ENCODE measurements at places on chromosomes 3 and 15. TPM values are rescaled to one million over a fixed set of nuclear protein-coding genes. Genes with fewer than 3 reads are reported as not detected.
A peak's percentile ranks its signal among the peaks of the same experiment; 100 is the strongest.

LMAN1L gene
- total RNA-seq, result not detected

CACNA2D3 gene
- total RNA-seq, result 0.94 TPM

DNAH1 gene
- total RNA-seq, result 8.1 TPM

ABI3BP gene
- 109 TPM for total RNA-seq

ANKRD34C gene
- not detected for total RNA-seq

CADM2 gene
- 8.2 TPM for total RNA-seq

CPN2 gene
- not detected for total RNA-seq

GRCh38 chr3:42520906-42521305, 18.5 kb downstream of the VIPR1 start:
- H3K36me3 ChIP-seq, result no peaks in the 10 kb centered on the region
- no peak for ATAC-seq
- H3K27me3 ChIP-seq, result no peaks in the 10 kb centered on the region
- no peak overlapping the region for H3K27ac ChIP-seq

- H3K4me3 ChIP-seq, result no peak overlapping the region
- ATAC-seq, result no peak
- no peaks in the 10 kb centered on the region for H3K36me3 ChIP-seq
These were observed 85.1 kb downstream of the FSIP1 start for GRCh38 chr15:39697509-39697908.

DNA sequence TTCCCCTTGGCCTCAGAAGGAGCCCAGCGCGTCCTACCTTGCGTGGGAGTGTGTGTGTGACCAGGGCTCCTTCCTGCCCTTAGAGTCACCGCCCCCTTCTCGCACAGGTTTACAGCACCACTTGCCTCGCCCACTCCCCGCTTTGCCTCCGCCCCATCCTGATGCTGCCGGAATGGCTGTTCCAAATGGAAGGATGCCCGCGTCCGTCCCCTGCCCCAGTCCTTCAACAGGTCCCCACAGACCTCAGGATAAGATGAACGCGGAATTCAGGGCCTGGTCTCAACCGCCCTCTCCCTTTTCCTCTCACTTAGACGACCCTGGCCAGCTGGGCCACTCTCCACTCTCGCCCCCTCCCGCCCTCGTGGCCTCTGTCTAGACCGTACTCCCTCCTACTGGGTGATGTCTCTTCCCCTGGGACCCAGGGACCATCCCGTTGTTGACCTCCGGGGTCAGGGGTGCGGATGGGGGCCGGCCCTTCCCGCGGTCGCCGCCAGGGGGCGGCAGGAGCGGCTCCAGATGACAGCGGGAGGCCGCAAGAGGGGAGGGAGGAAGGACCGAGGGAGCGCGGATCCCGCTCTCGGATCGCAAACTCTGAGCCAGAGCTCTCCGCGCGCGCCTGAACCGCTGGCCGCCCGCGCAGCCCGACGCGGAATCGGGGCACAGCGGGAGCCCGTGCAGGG, at the start of gene THSD4:
THSD4 (plus strand) TSS at position 585 of the 680 bp plus-strand sequence.
- H3K36me3 ChIP-seq, result no peaks in the 10 kb centered on the region
- H3K27me3 ChIP-seq, result no peaks in the 10 kb centered on the region
- peak within 1 kb of the TSS; percentile 54 for H3K27ac ChIP-seq
- peak within 1 kb of the TSS; percentile 65 for H3K4me3 ChIP-seq
- ATAC-seq, result peak; percentile 80

DNA sequence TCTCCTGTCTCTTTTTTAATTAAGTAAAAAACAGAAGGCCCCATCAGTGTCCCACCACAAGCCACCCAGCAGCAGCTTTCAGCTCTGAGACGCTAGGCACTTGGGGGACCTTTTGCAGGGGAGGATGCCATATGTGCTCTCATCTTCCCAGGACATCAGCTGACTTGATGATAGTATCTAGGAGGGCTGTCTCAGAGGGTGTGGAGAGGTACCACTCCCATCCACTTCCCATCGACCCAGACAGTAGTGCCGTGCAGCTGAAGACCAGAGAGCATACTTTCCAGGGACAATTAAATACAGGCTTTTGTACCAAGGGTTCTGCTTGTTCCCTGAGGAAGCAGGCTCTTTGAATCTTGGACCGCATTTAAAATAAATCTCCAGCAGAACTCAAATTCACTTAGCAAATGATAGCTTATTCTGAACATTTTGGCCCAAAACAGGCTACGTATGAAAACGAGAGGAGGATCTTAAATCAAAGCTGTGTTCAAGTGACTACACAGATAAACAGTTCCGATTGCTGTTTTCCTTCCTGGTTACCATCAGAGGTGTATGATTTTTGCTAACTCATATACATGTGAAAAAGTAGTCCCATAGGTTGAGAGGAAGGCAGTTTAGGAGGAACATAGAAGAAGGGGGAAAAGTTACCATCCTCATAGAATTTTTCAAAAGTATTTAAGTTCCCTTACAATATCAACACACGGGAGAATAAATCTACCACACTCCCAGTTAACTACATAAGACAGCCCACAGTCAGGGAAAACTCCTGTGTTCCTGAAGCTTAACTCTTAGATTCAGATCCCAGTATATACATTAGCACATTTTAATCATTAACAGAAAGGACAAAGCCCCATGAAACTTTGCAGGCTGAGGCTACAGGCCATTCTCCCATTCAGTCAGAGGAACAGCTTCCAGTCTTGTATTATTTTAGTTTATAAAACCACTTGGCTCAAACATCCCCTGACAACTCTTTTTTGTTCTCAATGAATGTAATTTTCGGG, 9.5 kb downstream of the WNT5A start:
- H3K4me1 ChIP-seq, result peaks cover 27% of the 10 kb centered on the region
- H3K27ac ChIP-seq, result no peak overlapping the region
- H3K4me3 ChIP-seq, result no peak overlapping the region
- H3K36me3 ChIP-seq, result peaks cover 13% of the 10 kb centered on the region

DNA sequence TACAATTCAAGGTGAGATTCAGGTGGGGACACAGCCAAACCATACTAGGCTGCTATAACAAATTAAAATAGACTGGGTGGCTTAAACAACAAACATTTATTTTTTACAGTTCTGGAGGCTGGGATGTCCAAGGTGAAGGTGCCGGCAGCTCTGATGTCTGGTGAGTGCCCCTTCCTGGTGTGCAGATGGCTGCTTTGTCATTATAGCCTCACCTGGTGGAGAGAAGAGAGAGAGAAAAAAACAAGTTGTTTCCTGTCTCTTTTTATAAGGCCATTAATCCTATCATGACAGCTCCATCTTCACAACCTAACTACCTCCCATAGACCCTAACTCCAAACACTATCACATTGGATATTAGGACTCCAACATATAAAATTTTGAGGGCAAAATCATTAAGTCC, 279.7 kb downstream of the ZIC1 start:
- no peak for ATAC-seq
- no peak overlapping the region for H3K4me3 ChIP-seq
- H3K4me1 ChIP-seq, result no peaks in the 10 kb centered on the region
- H3K27me3 ChIP-seq, result no peaks in the 10 kb centered on the region
- no peak overlapping the region for H3K27ac ChIP-seq
- H3K36me3 ChIP-seq, result no peaks in the 10 kb centered on the region

DNA sequence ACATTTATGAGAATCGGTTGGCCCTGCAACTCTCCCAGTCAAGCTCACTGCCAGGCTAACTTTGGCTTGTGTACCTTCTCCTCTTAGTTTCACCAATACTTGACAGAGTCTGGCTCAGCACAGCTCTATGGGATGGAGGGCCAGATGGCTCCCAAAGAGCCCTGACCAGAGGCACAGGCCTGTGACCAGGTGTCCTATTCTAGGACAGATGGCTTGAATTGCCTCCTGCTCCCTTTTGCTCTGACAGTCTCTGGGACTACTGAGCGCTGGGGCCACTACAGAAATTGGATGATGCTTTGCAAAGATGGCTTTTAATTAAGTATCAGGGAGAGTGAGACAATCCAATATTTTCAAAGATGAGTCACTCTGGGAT, 10.3 kb upstream of the ARID3B start:
- H3K27ac ChIP-seq, result no peak overlapping the region
- no peaks in the 10 kb centered on the region for H3K36me3 ChIP-seq
- H3K4me1 ChIP-seq, result no peaks in the 10 kb centered on the region
- no peak for ATAC-seq

DNA sequence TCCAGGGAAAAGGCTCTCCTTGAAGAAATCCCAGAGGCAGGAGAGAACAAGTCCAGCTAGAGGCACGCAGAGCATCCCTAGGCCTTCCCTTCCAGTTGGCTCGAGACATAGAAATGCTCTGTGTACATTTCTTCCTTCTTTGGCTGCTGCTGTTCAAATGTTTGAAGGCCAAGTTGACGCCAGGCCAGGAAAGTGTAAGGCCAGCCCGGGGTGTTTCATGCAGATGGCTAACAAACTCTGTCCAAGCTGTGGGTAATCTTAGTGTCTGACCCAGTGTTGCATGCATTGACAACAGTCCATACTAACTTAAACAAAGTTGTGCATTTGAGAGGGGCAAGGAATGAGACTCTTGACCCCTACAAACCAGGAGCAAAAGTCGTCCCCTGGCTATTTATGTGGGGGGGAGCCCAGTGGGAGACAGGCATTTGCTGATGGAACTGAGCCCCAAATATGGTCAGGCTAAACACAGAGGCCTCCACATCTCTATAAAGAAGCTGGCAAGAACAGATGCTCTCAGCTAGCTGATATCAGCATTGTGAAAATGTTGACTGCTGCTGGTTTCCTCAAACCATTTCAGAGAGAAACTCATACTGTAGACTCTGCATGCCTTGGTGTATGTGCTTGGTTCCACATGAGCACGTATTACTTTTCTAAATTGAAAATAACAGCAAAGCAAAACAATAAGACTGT, 139.5 kb downstream of the ADAMTS9 start:
- H3K36me3 ChIP-seq, result peaks cover 9% of the 10 kb centered on the region
- H3K4me3 ChIP-seq, result no peak overlapping the region
- H3K27ac ChIP-seq, result peak overlapping the region; percentile 78

- H3K4me1 ChIP-seq, result no peaks in the 10 kb centered on the region
- no peak overlapping the region for H3K4me3 ChIP-seq
- no peak overlapping the region for H3K27ac ChIP-seq
- H3K36me3 ChIP-seq, result peaks cover 11% of the 10 kb centered on the region
- ATAC-seq, result no peak
- H3K27me3 ChIP-seq, result no peaks in the 10 kb centered on the region
These were observed 377.1 kb upstream of the TPM1 start for GRCh38 chr15:62665449-62665848.

DNA sequence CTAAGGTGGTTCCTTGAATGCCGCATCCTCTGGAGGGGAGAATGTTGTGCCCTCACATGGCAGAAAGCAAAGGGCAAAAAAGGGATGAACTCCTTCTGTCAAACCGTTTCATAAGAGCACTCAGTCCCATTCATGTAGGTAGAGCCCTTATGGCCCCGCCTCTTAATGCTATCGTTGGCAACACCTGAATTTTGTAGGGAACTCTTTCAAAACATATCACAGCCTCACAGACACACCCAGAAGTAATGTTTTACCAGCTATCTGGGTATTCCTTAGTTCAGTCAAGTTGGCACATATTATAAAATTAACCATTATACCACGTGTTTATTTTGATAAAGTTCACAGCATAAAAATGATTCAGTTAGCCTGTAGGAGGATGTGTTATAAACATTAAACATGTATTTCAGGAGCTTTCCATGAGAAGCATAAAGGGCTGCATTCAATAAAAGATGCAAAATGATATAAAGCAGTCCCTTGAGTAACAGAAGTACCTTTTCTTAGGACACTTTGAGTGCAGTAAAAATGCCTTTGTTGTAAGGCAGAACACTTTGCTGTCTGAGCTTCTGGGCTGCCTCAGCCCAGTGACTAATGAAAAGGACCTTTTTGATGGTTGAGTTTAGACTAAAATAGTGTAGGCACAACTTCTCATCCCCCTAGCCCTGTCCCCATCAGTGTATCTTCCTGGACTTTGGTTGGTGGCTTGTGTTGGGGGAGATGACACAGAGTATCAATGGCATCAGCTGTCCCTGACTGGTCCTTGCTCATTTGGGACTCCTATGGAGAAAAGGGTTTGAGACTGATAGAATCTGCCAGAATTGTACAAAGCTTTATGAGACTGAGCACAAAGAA, 263.5 kb upstream of the TPRG1 start:
- H3K36me3 ChIP-seq, result no peaks in the 10 kb centered on the region
- H3K27ac ChIP-seq, result no peak overlapping the region
- ATAC-seq, result no peak
- H3K4me1 ChIP-seq, result no peaks in the 10 kb centered on the region
- H3K27me3 ChIP-seq, result no peaks in the 10 kb centered on the region

GRCh38 chr3:120429921-120430361, 20.9 kb downstream of the FSTL1 start:
- H3K36me3 ChIP-seq, result peaks cover 35% of the 10 kb centered on the region
- H3K4me3 ChIP-seq, result no peak overlapping the region
- peak overlapping the region; percentile 87 for H3K27ac ChIP-seq
- no peaks in the 10 kb centered on the region for H3K27me3 ChIP-seq

DNA sequence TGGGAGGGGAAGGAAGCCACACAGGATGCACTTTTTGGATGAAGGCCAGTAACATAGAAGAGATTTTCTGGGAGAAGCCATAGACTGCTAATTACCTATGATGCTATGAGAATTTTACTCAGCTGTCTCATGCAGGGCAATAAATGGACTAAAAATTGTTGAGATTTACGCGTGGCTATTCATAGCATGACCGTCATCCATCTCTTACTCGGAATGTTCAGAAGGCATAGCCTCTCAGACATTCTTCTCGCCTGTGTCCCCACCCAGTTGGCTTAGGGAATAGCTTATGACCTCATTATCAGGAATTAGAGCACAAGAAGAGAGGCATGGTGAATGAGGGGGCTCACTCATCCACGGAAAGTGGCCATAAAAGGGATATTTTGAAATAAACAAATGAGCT, 107.9 kb upstream of the ATP10A start:
- no peak overlapping the region for H3K4me3 ChIP-seq
- H3K27me3 ChIP-seq, result no peaks in the 10 kb centered on the region
- peak; percentile 85 for ATAC-seq

DNA sequence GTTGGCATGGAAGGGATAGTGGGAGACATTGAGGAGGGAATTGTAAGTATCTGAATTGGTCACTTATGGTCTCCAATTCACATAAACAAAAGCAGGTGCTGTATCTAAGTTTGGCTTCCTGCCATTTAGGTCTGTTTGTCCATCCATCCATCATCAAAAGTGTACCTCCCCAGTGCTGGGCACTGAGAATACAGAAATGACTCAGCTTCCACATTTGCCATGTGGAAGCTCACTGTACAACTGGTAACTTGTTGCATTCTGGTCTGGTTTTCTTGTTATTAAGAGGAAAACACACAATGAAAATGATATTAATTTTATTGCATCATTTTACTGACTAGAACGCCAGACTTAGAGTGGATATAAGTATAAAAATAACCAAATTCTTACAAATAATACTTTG, 30.9 kb upstream of the MUC13 start:
- ATAC-seq, result no peak
- no peaks in the 10 kb centered on the region for H3K4me1 ChIP-seq
- no peak overlapping the region for H3K27ac ChIP-seq
- H3K27me3 ChIP-seq, result no peaks in the 10 kb centered on the region
- no peaks in the 10 kb centered on the region for H3K36me3 ChIP-seq
- no peak overlapping the region for H3K4me3 ChIP-seq

GRCh38 chr3:175668300-175668699, 809.2 kb downstream of the NAALADL2 start:
- no peaks in the 10 kb centered on the region for H3K27me3 ChIP-seq
- no peaks in the 10 kb centered on the region for H3K36me3 ChIP-seq
- no peak overlapping the region for H3K4me3 ChIP-seq
- no peak for ATAC-seq

Measured in gastroesophageal sphincter (tissue), 4 donors.